ENCODE measurements at places on chromosomes 1 and 21.

DNA sequence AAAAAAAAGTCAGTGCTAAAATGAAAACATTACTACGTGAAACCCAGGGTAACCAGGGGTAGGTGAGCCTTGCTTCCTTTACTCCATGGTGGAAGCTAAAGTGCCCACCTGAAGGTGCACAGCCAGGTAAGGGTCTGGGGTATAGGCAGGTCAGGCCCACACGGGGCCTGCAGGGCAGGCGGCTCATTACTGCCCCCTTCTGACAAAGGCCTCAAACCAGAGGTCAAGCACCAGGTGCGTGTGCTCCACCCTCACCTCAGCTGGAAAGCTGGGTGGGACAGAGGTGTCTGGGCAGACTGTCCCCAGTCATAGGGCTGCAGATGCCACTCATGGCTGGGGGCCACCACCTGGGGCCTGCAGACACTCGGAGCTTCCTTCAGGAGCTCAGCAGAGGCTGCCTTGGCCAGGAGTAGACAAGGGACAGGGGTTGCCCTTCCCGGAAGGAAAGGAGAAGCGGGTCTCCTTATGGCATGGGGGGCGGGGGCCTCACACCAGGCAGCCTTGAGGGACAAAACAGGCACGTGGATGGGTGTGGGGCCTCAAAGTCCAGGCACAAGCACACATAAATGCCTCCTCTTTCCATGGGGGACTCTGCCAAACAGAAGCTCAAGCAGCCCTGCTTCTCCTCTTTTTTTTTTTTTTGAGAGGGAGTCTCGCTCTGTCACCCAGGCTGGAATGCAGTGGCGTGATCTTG lies 36.2 kb downstream of the ACOT7 start:
- no peak for DNase-seq

- DNase-seq: no peak
Observed at GRCh38 chr1:36638268-36638667, 155.6 kb upstream of the CSF3R start.

- no peak for DNase-seq
Observed at GRCh38 chr1:67937651-67938050, 104.4 kb upstream of the GNG12 start.

GRCh38 chr1:200524092-200524491 lies 96.5 kb downstream of the KIF14 start:
- no peak for DNase-seq

DNA sequence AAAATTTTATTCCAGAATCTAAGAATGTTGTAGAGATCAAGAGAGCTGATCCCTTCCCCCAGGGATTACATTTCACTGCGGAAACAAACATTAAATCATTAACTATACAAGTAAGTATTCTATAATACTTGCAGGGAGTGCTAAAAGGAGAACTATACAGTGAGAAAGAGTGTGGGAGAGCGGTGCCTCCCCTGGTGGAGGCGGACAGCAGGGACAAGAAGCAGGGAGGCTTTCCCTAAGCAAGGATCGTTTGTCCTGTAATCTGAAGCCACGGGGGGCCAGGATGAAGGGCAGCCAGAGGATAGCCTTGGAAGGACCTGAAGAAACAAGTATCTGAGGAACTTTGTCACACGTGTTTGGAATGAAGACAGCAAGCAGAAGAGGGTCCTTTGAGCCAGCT lies 40.1 kb downstream of the SLC9C2 start:
- no peak for DNase-seq

DNA sequence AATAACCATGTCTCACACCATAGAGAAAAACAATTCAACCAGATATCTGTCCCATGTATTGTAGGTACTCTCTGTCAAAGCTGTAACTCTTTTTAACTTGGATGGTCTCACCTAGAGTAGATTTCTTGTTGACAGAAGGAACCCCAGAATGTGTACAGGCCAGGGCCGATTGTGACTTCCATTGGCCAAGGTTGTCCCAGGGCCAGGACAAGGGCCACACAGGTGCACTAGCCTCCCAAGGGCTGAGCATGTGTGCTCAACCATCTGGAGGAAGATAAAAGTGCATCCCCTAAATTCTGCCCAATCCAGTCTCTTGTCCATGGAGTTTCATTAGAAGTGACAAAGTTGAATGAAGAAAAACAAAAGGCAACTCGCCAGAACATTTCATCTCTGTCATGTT lies 51.8 kb downstream of the SETD4 start:
- no peak for DNase-seq

DNA sequence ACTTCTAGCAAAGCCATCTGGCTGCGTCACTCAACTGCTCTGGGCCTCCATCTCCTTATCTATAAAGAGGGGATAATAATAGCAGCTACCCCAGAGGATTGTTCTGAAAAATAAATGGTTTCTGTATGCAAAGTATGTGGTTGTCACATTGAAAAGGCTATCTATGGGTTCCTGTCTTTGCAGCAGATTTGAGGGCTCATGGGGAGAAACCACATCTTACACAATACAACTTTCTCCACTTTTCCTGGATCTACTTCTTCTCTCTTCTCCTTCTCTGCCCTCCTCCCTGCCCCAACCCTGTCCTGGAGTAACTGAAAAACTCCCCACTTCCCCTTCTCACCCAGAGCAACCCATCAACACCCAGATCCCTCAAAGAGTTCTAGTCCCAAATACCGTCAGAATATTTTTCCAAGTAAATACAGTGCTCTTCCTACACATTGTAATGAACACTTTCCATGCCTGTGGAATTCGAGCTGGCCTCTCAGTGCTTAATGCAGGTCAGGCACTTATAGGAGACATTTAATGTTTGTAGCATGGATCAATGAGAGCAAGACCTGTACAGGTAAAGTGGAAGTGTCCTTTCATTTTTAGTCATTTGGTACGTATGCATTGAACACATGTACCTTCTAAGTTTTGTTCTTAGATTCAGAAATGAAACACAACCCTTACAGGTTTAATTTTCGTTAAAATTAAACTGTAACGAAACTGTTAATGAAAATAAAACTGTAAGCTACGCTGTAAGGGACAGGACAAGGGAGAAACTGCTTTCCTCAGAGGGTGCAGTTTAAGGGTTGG lies 131.9 kb downstream of the AK5 start:
- no peak for DNase-seq

DNA sequence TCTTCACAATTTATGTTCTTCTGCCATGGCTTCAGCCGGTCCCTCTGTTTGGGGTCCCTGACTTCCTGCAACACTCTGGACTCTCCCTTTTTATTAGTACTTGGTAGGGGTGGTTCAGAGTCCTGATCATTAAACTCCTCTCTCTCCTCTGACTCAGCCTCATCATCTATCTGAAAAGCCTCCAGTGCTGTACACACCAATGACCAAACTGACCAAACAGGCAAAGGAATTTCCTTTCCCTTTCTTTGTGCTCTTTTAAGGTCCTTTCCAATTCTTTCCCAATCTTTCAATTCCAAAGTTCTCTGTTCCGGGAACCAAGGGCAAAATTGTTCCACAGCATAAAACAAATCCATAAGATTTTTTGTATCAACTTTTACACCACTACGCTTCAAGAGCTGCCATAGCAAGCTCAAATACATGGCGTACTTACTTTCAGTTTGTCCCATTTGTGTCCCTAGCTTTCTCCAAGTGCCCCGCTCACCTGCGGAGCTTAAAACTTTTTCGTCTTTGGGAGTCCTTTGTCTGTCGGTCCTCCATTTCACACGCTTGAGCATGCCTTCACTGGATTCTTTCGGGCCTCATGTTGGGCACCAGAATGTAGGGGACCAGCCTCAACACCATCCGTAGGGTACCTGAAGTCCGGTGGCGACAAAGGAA lies 9.6 kb downstream of the DAP3 start:
- DNase-seq: no peak

- no peak for DNase-seq
Observed at GRCh38 chr1:153368495-153368894, 6.9 kb downstream of the S100A12 start.

DNA sequence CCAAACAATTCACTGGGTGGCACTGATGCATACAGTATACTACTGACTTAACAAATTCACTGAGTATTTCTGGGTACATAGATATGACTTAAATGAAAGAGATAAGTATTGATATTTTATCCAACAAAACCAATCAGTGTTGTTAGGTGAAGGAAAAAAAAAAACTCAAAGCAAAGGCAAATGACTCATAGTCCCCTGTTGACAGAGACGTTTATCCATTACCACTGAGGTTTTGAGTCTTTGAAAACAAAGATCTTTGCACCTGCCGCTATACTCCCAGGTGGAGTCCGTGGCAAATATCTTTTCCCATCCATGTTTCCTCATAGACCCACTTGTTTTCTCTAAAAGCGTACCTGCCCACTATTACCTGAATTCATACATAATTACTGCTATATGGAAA lies 18.4 kb downstream of the DYNLT5 start:
- DNase-seq: no peak

- no peak for DNase-seq
Observed at GRCh38 chr1:54489627-54490250, 58.3 kb upstream of the ACOT11 start.

Data from activated gamma-delta T cell treated with Interleukin-2 at 50 U/mL for 16 hours (primary cell).